ENCODE measurements at places on chromosomes 1 and 21.
A peak's percentile ranks its signal among the peaks of the same experiment; 100 is the strongest.

- DNase-seq: no peak
These were observed 41.3 kb downstream of the FHAD1 start for GRCh38 chr1:15288173-15288926.

GRCh38 chr1:182768963-182769362 lies 20.6 kb upstream of the NPL start:
- DNase-seq: no peak

DNA sequence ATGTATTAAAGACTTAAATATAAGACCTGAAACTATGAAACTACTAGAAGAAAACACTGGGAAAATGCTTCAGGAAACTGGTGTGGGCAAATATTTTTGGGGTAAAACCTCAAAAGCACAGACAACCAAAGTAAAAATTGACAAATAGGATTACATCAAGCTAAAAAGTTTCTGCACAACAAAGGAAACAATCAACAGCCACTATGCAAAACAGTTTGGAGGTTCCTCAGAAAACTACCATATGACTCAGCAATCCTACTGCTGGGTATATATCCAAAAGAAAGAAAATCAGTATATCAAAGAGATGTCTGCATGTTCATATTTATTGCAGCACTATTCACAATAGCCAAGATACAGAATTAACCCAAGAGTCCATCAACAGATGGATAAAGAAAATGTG lies 17.1 kb downstream of the TSHB start:
- no peak for DNase-seq

GRCh38 chr1:178541829-178542553 lies 29.1 kb downstream of the TEX35 start:
- peak; percentile 46 for DNase-seq

- DNase-seq: no peak
These were observed 43.2 kb downstream of the ELK4 start for GRCh38 chr1:205588636-205589035.

DNA sequence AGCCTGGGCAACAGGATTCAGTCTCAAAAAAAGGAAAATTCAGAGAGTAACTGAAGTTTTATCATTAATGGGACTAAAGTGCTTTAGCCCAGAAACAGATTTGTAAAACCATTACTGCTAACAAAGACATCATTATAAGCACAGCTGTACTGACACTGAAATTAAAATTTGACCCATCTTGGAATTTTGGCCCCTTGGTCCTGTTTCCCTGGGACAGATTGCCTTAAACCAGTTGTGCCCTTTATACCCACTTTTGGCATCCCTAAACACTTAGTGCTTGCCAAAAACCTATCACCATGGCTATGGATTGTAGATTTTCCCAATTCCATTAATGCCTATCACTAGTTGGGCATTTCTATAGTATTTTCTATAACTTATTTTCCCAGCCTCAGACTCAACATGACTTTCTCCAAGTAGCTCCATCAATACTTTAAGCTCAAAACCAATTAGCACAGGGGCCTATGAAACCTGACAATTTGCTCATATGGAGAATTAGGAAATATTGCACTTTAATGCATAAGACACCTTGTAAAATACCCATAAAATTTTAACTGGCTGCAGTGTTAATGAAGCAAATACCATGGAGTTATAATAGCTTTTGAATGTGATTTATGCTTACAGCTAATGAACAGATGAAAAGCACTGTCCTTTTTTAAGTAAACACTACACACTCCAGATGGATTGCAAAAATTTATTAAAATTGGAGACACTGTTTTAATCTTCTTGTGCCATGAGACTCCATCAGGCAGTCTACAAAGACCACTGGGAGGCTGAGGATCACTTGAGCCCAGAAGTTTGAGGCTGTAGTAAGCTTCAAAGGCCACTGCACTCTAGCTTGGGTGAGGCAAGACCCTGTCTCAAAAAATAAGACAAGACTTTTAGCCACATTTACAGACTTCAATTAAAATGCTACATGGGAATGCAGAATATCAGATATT lies 4.3 kb downstream of the GAS5 start:
- DNase-seq: no peak

- DNase-seq: no peak
These were observed 17.2 kb upstream of the NCF2 start for GRCh38 chr1:183607322-183607980.

- no peak for DNase-seq
These were observed 552 bp downstream of the DLGAP3 start for GRCh38 chr1:34928699-34929496.

- DNase-seq: no peak
These were observed 81.9 kb upstream of the WLS start for GRCh38 chr1:68314151-68314780.

GRCh38 chr21:16086121-16086520 lies 356.3 kb downstream of the USP25 start:
- DNase-seq: no peak

DNA sequence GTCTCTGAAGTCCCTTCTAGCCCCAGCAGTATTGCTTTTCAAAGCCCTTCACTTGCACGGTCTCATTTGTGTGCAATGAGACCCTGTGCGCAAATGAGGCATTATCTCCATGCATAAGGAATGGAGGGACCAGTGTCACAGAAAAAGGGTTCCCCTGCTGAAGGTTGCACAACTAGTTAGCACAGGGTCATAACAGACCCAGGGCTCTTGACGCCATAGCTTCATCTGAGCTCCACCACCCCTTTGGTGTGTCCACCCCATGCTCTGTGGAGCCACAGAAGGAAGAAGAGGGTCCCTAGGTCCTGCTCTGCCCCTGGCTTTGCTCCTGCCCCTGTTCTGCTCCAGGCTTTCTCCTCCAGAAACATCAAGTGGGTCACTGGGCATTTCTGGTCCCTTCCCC lies 12.6 kb downstream of the SH2D2A start:
- DNase-seq: no peak

DNA sequence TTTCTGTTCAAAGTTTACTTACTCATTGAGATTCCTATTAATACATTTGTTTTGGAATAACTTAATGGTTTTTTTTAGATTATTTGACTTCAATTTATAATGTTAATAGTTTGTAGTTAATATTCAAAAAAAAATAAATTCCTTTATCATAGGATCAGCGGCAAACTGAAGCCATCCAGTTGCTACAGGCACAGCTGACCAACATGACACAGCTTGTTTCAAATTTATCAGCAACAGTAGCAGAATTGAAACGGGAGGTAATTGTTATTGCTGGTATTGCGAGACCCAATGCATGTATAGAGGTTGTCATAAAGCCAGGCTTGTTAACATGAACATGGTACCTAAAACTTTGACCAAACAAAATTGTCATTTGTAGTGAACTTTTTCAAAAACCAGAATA lies 59.0 kb upstream of the FASLG start:
- DNase-seq: no peak

DNA sequence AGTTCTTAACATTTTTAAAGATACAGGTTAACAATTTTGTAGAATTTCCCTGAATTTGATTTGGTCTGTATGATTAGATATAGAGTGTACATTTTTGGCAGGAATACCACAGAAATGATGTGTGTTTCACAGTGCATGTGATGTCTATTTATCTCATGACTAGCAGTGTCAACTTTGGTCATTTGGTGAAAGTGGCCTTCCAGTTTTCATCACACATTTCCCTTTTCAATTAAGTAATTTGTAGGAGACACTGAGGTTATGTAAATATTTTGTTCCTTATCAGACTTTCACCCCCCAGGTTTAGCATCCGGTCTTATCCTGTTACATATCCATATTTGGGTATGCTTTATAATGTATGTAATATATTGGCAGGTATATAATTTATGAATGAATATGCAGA lies 41.8 kb downstream of the MAP3K7CL start:
- DNase-seq: no peak

- DNase-seq: no peak
These were observed 28.5 kb upstream of the LCE5A start for GRCh38 chr1:152481869-152482664.

GRCh38 chr1:112307930-112308591 lies 88.0 kb upstream of the CTTNBP2NL start:
- no peak for DNase-seq

GRCh38 chr21:31255036-31255435 lies 89.0 kb downstream of the TIAM1 start:
- DNase-seq: no peak

DNA sequence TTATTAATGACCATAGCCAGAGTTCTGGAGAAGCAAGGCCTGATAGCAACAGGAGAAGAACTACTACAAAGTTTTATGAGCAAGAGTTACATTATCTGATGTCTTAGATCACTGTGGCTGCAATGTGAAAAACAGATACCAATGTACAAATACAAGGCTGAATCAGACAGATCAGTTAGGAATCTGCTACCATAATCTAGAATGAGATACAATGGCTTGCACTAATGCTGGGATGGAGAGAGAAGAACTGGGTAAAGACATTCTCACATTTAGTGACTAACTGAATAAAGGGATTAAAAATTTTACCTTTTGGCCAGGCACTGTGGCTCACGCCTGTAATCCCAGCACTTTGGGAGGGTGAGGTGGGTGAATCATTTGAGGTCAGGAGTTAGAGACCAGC lies 41.3 kb downstream of the ARID4B start:
- no peak for DNase-seq

GRCh38 chr1:83796409-83796808 lies 202.5 kb downstream of the TTLL7 start:
- no peak for DNase-seq

GRCh38 chr1:172746091-172746949 lies 87.4 kb downstream of the FASLG start:
- DNase-seq: peak; percentile 71

DNA sequence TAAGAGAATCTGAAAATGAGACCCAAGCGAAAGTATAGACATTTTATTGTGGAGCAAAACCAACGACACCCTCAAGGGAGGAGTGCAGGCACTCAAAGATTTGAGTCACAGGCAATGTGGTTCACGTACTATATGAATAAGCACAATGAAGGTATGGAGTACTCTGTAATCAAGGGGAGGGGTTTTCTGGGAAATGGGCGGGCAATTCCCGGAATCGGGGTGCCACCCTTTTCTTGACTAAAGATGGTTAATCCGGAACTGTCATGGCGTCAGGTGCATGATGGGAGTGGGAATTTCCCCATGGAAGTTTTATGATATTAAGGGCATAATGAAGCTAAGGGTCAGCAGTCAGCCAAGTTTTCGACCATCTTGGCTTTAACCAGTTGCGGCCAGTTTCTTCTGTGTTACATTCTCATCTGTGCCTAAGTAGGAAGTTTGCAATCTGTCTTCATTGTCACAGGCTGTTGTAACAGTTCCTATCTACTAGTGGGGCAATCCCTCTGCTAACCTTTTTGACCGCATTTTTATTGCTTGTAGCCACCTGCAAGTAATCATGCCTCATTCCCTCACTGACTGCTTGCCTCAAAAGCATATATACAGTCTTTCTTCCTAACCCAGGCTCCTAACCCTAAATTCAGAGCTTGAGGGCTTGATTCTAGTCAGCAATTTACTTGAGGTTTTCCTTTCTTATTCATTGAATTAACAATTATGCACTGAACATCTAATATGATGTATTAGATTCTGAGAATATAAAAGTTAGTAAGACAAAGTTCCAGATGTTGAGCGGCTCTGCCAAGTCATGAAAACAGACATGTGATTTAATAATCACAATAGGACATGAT lies 775 bp upstream of the AIM2 start:
- DNase-seq: no peak

DNA sequence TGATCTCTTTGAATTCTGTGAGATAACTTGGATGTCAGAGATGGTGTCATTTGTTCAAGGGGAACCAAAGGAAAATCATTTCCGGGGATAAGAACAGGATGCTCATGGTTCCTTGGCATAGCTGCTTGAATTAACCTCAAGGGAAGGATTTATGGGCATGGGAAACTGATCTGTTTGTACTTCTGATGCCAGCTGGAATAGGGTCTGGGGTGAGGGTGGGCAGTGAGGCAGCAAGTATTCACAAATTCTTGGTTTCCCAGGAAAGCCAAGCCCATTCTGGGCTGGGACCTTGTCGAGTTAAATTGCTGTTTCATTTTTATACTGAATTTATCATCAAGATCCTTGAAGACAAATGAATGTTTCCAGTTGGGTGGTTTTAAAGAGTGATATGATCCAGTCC lies 14.1 kb downstream of the INTS3 start:
- no peak for DNase-seq

DNA sequence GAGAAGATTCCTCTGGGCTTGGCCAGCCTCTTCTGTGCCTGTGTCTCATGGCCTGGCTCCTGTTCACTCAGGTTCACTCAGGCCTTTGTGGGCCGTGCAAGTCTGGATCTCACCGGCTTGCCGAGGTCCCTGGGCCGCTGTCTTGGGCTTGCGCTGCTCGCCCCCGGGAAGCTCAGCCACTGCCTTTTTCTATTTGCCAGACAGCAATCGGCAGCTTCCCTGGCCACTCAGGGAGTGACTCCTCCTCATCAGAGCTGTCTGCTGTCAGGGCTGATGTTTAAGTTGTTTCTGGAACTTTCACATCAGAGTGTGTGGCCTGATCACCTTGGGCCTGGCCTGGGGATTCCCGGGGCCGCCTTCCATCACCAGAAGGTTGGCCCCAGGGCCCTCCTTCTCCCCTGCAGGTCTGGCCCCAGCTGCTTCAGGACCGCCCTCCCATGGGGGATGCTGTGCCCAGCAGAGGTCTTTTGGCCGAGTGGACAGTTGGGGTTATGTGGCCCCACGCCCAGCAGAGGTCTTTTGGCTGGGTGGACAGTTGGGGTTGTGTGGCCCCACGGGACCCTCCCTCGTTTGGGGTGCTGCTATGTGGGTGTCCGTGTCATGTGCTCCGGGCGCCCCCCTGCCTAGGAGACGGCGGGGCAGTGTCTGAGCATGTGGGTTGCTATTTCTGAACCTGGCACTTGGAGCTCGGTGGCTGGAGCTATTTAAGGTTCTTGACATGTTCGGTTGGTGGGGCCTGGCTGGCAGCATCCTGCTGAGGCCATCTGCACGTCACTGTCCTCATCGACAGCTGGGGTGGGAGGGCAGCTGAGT lies 12.5 kb downstream of the SLX9 start:
- no peak for DNase-seq

DNA sequence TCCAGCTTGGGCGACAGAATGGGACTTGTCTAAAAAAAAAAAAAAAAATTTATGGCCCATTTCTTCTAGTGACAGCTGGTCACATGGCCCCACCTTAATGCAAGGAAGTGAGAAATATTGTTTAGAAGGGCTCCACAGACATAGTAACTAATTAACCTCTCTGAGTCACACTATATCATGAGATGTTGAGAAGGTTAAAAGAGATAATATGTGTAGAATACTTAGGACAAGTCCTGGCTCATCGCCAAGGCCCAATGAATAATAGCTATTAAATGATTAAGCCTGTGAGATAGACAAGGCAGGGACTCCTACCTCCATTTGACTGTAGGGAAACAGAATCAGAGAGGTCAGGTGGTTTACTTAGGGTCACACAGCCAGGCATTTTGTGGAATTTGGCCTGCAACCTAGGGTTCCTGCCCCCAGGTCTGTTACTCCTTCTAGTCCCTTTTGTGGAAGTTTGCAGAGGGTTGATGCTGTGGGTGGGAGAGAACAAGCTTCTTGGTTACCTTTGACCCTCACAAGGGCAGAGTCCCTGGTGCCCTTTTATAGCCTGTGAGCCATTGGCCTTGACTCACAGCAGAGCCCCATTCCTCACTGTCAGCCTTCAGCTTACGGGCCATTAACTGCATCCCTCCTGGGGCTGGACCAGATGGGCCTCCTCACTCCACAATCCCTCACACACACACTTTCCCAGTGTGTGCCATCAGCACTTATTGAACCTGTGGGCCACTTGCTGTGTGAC lies 48.5 kb downstream of the OPRD1 start:
- no peak for DNase-seq

- no peak for DNase-seq
These were observed 27.8 kb downstream of the SMIM12 start for GRCh38 chr1:34831721-34832246.

Measured in hepatic stellate cell (primary cell).